ENCODE measurements at places on chromosomes 12 and 14. TPM values are rescaled to one million over a fixed set of nuclear protein-coding genes. Genes with fewer than 3 reads are reported as not detected.
A peak's percentile ranks its signal among the peaks of the same experiment; 100 is the strongest.

DNA sequence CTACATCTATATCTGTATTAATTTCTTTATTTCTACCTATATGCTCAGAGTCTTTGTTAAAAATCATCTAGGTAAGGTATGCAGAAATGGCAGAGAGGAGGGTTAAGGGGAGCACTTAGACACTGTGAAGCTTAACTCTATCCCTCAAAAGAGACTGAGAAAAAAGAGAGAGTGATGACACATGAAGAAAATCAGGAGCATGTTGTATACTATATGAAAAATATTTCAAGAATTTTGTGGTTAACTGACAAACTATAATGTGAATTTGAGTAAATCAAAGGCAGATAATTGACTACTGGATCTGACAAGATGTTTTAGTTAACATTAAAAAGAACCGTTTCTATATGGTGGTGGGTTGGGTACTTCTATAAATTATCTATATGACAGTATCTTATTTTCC is 1814.2 kb upstream of the SEL1L start:
- DNase-seq, result no peak

The STON2 gene
- total RNA-seq, result 15.6 TPM

DNA sequence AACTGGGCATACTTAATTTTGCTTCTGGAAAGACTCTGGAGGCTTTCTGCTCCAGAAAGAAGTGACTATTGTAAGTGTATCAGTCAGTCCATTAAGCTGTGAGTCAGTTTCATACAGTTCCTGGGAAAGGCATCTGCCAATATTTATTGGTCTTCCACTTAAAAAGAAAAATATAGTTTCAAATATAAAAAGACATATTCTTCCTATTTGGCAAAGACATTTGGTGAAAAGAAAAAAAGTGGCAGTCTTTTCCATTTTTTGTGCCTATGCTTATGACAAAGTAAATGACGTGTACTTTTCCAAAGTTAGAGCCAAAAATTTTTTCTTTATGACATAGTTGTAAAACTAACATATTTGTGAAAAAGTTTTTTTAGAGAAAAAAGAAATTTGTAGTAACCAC is 12.3 kb downstream of the TMEM30B start:
- no peak for DNase-seq

The KLHDC1 gene
- total RNA-seq, result 19.1 TPM

- no peak for DNase-seq
Measured at GRCh38 chr14:30297876-30298795, 260.8 kb upstream of the G2E3 start.

The NOVA1 gene
- total RNA-seq, result 31.9 TPM

- DNase-seq, result no peak
Measured at GRCh38 chr12:107094183-107094448, 767 bp upstream of the CRY1 start.

The CLEC4D gene
- 0.41 TPM for total RNA-seq

DNA sequence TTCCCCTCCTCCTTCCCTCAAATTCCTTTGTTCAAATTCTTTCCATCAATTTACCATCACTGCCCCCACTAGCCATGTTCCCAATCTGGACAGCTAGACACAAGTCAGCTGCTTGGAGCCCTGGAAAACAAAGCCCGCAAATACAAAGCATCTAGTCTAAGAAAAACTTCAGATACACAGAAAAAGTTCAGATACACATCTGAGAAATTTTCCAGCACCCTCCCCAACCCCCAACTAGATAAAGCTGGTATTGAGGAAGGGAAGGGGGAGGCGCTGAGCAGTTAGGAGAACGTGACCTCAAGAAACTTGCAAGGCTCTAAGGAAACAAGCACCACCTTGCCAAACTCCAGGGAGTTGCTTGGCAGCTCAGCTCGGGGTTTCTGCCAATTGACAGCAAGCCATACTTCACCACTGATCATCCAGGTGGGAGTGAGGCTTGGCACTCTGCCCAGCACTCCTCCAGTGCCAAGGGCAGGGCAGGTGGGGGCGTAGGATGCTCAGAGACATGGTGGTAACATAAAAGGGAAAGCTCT is 5.1 kb upstream of the CNIH1 start:
- DNase-seq, result no peak

The PRKAB1 gene
- 44.3 TPM for total RNA-seq

GRCh38 chr14:78875049-78875448 is 704.9 kb downstream of the NRXN3 start:
- no peak for DNase-seq

GRCh38 chr14:104749111-104749649 is 3.8 kb upstream of the SIVA1 start:
- peak; percentile 85 for DNase-seq

The CLEC6A gene
- total RNA-seq, result not detected

- peak; percentile 18 for DNase-seq
Measured at GRCh38 chr14:100885617-100886016, 17.9 kb downstream of the RTL1 start.

The CISTR gene
- total RNA-seq, result not detected

The TSPAN11 gene
- 11.1 TPM for total RNA-seq

GRCh38 chr14:62087191-62087590 is 325.0 kb downstream of the SNAPC1 start:
- DNase-seq, result no peak

The SSPN gene
- 30.3 TPM for total RNA-seq

DNA sequence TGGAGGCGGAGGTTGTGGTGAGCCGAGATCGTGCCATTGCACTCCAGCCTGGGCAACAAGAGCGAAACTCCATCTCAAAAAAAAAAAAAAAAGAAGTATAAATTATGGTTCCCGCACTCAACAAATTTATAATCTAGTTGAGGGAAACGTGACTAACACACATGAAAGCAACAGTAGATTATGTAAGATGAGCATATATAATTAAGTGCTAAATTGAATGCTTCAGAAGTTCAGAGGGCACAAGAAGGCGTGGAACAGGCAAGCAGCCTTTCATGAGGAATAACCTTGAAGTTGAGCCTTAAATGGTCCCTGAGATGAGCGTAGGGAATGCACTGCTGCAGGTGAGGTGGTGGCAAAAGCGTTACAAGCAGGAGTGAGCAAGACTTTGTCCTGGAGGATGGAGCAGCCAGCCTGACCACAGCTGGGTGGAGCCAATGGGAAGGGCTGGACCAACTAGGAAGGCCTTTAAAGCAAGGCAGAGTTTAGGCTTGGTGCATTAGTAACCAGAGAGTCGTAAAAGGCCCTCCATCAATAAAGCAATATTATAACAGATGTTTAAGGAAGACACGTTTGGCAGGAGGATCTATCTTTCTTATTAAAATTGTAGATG is 30.6 kb upstream of the TUBA1A start:
- DNase-seq, result no peak

The NFE2 gene
- total RNA-seq, result not detected

DNA sequence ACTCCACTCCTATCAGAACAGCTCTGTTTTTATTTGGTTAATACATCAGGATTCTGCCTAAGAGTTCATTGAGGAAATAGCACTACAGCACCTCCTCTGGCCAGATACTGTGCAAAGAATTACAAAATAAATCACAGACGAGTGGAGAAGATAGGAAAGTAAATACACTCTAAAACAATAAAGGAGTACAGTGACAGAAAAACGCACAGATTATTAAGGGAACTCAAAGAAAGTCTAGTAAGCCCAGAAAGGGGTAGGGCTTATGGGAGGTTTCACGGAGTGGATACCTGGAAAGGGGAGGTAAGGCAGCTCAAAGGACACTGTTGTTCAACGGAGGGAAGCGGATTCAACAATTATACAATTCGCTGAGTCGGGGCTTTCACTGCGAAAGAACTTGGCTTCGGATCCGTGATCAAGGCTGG is 5.5 kb downstream of the OR10AD1 start:
- no peak for DNase-seq

The TMEM121 gene
- total RNA-seq, result 7.4 TPM

DNA sequence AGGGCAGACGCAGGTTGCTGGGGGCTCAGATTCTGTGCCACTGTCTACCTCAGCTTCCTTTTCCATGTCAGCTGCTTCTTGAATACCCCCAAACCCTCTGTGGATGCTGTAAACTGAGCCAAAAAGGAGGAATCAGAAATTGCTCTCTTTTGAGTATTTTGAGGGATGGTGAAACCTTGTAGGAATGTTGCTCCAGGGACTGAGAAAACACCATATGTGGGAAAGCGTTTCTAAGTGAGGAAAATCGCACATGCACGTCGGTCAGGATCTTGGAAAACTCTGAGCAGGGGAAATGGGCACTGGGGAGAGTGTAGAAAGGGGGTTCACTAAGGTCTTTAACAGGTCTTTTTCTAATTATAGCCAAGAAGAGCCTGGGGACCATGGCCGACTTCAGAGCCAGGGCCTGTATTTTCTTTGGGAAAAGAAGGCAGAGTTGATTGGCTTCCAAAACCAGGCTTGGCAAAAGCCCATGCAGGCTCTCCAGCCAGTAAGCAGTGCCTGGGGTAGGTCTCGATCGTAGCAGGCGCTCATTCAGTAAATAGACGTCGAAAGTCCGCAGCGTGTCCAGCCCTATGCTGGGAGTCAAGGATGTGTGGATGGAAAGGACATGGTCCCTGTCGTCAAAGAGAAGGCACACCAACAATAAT is 58.0 kb downstream of the NTF3 start:
- no peak for DNase-seq

The TPPP2 gene
- not detected for total RNA-seq

DNA sequence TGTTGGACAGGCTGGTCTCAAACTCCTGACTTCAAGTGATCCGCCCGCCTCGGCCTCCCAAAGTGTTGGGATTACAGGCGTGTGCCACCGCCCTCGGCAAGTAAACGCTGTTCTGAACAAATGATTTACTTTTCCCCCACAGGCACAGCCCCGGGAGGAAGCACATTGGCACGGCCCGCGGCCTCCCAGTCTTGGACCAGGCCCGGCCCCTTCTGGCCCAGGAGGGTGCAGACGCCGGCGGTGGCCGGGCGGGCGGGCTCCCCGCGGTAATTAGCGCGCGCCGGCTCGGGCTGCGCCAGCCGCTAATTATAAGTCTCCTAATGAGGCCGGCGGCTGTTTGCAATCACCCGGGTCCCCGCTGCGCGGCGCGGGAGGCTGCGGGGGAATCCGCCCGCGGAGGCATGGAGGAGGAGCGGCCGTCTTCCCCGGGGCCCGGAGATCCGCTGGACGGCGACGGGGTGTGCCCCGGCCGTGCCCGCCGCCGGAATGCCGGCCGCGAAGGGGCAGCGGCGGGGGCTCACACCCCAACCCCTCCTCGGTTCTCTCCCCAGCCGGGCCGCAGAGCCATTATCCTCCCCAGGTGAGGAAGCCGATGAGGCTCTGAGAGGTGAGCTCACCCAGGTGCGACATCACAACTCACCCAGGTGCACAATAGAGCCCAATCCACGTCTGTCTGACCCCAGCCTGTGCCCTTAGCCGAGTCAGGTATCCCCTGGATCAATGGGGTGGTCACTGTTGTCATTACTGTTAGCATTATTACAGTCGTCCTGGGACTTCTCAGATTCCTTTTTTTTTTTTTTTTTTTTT is 3.3 kb upstream of the POP5 start:
- peak; percentile 68 for DNase-seq

- DNase-seq, result no peak
Measured at GRCh38 chr12:114752217-114752616, 68.2 kb upstream of the TBX3 start.

Measured in sigmoid colon (tissue), 7 donors.